AG04449 (cell line): ENCODE measurements at places on chromosomes 6 and 20.

- DNase-seq, result peak; percentile 63
Observed at GRCh38 chr6:149233056-149233715, 84.3 kb upstream of the TAB2 start.

GRCh38 chr6:44921798-44922197 lies 406.3 kb upstream of the RUNX2 start:
- DNase-seq, result no peak

DNA sequence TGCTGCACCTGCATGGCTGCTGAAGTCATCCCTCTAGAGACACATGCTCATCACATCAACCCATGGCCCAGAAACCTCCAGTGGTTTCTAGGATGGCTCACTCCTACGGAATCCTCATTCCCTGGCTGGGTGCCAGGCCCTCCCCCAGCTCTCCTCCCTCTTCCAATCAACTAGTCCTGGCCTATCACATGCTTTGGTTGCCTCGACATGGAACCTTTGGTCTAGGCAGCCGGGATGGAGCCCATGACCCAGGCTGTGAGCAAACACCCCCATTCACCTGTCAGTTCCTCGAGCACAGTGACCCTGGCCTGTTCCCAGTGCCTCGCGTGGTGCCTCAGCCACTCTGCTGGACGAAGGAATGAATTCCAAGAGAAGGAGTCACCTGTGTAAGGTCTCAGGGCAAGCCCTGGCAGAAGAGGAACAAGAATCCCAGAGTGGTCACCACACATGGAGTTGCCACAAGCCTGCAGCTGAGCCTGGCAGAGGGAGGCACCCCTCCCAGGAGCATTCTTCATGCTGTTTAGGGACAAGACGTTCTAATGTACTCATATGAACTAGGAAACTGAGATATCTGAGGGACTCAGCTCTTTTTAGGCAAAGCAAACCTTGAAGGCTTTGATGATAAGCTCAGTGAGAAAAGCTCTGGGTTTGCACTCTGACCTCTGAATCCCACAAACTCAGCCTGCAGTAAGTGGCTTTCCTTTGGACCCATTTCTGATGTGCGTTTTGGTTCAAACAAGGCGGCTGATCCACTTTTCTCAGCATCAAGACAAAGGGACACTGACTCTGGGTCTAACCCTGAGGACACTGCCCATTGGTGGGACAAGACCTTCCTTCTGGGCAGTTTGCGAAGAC lies 40.2 kb downstream of the PPP1R3G start:
- no peak for DNase-seq

- DNase-seq, result no peak
Observed at GRCh38 chr6:147689398-147689797, 180.9 kb downstream of the SAMD5 start.

DNA sequence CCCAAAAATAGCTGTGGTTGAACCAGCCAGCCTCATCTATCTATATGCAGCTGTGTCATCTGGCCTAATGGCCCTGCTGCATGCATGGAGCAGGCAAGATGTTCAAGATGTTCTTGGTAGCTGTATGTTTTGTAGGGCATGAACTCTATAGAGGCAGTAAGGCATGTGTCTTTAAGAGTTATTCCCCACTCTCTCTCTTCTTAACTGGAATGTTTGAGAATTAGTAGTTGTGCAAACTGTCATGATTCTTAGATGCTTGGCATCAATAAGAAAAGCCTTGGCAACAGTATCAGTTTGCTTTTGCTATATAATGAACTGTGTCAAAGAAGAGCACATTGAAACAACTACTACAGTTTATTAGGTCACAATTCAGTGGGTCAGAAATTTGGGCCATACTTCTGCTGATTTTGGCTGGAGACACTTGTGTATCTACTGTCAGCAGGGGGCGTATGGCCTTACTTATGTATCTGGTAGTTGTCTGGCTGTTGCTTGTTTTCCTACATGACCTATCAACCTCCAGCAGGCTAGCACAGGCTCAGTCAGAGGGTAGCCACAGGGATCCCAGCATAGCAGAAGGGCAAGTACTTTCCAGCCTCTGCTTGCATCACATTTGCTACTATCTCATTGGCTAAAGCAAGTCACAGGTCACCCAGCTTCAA lies 56.1 kb upstream of the LAMP5 start:
- peak; percentile 31 for DNase-seq

DNA sequence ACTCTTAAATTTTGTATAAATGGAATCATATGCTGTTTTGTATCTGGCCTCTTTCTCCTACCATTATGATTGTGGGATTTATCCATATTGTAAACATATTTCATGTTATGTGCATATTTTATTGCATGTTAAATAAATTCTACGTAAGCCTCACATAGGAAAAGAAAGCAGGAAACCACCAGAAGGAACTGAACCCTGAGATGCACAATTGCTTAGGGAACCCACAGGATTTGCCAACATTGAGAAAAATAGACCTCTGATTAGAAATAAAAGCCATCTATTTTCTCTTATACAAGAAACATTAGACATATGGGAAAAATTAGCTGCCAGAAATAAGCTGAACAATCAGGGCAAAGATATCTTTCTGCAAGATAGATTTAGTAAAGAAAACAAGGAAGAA lies 111.2 kb upstream of the CARMIL1 start:
- no peak for DNase-seq
